Activated CD8-positive, alpha-beta memory T cell treated with anti-CD3 and anti-CD28 coated beads for 1 hour (primary cell): ENCODE measurements at places on chromosomes 7 and 10.

GRCh38 chr7:129797214-129797789 is 155.5 kb downstream of the UBE2H start:
- DNase-seq, result no peak

GRCh38 chr7:132083126-132083525 is 493.1 kb downstream of the PLXNA4 start:
- DNase-seq, result no peak

DNA sequence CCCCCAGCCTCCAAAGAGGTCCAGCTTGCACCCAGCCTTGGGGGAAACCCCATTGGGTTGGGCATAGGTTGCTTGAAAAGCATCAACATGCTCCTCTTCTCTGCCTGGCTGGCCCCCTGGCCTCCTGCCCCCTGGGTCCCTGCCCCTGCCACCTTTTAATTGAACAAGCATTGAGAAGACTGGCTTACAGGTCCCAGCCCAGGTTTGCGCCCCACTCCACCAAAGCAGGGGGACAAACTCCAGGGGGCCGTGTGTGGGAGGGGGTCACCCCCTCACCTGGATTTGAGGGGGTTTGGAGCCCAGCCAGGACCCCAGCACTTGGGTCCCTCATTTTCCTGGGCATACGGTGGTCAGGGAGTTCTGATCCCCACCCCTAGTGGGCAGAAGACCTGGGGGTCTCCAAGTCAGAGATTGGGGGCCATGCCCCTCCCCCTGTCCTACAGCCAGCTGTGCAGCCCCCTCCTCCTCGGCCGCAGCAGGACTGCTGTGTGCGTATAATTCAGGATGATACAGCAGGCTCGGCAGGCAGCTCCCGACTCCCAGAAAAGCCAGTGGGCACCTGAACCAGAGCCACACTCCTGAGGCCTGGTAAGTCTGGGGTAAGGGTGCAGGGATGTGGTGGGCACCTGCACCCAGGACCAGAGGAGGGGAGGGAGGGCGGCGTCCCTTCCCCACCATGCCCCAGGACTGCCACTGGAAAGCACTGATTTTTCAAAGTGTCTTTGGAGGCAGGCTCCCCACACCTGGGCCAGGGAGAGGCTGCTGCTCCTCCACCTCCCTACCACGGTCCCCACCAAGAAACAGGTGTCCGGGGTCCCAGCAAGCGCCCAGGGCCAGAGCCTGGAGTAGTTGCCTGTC is 1.7 kb downstream of the ELFN1 start:
- no peak for DNase-seq

DNA sequence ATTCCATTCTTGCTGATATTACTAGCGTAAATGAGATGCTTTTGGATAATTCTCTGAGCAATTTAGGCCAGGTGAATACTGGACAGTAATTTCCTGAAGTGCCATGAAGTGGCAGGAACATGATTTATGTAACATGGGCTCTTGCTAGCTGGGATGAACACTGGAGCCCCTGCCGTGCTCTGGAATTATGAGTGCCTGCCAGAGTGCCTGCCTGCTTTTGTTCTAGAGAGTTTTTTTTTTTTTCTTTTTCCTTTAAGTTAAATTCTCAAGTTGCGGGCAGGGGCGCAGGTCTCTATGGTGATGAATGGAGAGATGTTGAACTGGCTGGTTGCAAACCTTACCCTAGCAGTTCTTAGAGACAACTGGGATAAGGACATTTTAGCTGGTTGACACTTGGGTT is 165.9 kb downstream of the AUTS2 start:
- no peak for DNase-seq

- DNase-seq, result no peak
These were observed 25.6 kb downstream of the SORBS1 start for GRCh38 chr10:95535526-95535925.

DNA sequence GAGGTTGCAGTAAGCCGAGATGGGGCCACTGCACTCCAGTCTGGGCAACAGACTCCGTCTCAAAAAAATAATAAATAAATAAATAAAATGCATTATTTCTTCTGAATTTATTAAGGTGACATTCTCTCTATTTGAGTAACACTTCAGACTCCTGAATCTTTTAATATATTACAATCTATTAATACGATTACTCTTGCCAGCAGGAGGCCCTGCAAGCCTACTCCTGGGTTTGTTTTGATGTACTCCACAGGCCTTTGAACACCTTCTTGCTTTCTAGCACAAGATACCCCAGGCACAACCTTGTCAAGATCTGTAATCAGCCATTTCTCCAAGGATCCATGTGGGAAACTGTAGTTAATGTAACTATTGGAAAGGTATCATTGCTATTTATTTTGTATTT is 63.5 kb downstream of the COBL start:
- no peak for DNase-seq

DNA sequence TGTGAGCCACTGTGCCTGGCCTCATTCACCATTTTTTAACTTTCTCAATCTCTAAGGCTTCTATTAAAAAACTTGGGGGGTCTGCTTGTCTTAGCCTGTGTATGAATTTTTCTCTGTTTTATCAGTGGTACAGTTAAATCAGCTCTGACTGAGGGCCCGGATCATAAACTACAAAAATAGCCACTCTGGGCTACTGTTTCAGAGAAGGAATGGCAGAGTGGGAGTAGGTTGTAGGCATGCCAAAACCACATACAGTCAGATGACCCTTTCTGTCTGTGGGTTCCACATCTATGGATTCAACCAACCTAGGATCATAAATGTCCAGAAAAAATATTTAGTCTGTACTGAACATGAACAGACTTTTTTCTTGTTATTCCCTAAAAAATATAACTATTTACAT is 21.3 kb downstream of the TBC1D12 start:
- no peak for DNase-seq

- peak; percentile 5 for DNase-seq
These were observed 31.7 kb upstream of the ASL start for GRCh38 chr7:66043681-66044497.

GRCh38 chr10:66180581-66181318 is 745.1 kb upstream of the LRRTM3 start:
- no peak for DNase-seq

GRCh38 chr7:50214126-50214670 is 90.3 kb upstream of the IKZF1 start:
- DNase-seq, result no peak

GRCh38 chr10:8158193-8159071 is 103.9 kb downstream of the GATA3 start:
- no peak for DNase-seq

- DNase-seq, result no peak
These were observed 62.7 kb upstream of the LRRC4 start for GRCh38 chr7:128093614-128094570.

DNA sequence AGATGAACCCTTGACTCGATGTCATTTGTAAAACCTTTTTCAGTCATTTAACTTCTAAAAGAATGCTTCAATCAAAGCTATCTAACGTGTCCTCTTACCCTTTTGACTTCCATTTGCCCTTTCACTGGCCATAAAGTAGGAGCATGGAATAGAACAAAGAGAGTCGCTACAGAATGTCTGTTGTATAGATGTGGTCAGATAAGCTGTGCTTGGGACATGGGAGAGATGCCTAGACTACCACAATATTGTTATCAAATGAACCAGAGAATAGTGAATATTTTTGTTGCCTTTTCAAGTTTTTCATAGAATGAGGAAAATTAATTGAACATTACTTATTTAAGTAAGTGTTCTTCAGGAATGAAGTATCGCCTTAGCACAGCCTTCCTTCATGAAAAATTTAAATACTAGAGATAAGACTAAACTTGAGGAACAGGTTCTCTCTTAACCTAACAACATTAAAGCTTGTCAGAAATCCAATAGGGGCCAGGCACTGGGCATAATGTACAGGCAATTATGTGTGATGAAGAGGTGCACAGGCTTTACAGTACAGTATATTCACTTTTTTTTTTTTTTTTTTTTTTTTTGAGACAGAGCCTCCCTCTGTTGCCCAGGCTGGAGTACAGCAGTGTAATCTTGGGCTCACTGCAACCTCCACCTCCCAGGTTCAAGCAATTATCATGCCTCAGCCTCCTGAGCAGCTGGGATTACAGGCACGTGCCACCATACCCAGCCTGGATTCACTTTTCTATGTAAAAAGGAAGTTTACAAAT is 7.5 kb upstream of the KMT2E start:
- no peak for DNase-seq

DNA sequence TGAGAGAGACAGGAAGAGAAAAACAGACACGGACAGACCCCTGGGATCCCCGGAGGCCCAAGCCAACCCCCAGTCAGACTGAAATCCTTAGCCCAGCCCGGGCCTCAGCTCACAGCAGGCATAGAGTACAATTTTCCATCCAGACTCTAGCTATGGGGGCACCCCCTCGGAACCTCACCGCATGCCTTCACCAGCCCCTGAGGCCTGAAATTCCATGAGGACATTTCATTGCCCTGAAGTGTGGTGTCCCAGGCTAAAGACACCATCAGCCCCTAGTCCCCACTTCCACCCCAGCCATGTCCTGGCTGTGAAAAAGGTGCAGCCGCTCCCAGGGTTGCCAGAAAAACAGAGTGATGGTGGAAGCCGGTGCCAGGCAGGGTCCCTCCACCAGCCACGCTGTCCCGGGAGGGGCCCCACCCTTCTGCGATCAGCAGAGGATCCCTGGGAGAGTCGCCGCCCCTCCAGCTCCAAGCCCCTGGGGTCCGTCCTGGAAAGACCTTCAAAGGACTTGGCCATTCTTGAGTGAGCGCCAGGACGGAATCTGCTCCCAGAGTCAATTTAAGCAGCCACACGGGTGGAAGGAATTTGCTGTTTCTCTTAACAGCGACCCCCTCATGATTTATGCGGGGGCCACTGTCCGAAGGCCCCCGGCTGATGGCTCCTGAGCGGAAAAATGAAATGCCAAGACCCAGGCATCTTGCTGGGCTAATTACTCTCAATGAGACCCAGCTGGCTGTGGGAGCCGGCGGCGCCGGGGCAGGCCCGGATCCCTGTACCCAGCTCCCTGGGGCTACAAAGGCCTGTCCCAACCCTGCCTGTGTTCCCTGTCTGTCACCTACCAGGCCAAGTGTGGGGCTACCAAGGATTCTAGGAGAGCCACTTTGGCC is 23.2 kb downstream of the MYL10 start:
- DNase-seq, result no peak

DNA sequence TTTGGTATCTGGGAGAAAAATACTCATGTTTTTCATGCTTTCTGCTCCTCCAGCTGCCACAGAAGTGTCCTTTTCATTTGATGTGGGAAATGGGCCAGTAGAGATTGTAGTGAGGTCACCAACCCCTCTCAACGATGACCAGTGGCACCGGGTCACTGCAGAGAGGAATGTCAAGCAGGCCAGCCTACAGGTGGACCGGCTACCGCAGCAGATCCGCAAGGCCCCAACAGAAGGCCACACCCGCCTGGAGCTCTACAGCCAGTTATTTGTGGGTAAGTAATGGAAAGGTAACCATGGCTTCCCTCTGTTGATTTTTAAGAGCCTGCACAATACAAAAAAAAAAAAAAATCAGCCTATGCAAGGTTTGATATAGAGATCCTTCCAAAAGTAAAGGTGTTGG is 443.1 kb upstream of the C7orf33 start:
- no peak for DNase-seq

- DNase-seq, result no peak
These were observed 212.1 kb downstream of the DGKB start for GRCh38 chr7:14690486-14690885.
